ENCODE measurements at places on chromosomes 6 and 20.

- no peak for DNase-seq
Observed at GRCh38 chr6:93550551-93551276, 131.4 kb upstream of the EPHA7 start.

GRCh38 chr6:158024566-158025297, 43.1 kb downstream of the SYNJ2 start:
- DNase-seq: no peak

GRCh38 chr6:170025935-170026750, 264.7 kb downstream of the DLL1 start:
- DNase-seq: no peak

DNA sequence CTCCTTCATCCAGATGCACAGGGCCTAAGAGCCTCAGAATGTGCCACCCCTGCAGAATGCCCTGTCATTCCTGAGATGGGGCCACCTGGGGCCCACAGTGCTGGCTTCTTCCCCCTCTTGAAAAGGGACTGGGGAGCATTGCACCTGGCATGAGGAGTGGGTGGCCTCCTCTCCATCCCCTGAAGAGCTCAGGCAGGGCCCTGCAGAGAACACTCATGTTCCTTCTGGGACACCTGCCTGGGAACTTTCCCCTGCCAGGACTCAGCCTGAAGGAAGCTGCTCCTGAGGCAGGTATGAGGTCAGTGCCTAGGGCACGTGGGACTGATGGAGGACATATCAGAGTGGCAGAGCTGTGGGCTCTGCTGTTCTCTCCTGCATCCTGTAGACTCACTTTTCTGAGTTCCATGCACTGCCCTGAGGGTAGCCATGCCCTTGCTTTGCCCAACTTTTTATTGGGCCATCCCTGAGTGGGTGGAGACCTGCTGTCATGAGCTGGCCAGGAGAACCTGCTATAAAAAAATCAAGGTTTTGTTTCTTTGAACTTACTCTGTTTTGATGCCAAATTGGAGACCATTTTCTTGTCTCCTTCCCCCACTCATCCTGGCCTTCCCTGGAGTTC, 19.5 kb downstream of the CCDC167 start:
- DNase-seq: no peak

DNA sequence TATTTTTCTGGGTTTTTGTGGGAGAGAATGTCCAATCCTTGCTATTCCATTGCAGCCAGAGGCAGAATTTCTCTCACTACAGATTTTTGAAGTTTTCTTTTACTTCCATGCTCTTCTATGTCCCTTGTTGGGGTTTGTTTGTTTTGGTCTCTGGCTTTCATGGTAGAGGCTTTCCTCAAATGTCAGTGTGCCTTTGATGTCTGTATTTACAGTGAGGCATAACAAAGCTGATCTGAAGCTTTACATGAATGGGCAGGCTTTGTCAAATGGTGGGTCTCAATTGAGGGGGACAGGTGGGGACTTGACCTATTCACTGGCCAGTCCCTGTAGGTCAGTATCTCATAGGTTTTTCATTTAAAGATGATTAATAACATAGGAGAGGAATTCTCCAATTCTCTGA, 8.6 kb upstream of the CARMIL1 start:
- no peak for DNase-seq
